ENCODE measurements at places on chromosomes 5 and 9.
A peak's percentile ranks its signal among the peaks of the same experiment; 100 is the strongest.

DNA sequence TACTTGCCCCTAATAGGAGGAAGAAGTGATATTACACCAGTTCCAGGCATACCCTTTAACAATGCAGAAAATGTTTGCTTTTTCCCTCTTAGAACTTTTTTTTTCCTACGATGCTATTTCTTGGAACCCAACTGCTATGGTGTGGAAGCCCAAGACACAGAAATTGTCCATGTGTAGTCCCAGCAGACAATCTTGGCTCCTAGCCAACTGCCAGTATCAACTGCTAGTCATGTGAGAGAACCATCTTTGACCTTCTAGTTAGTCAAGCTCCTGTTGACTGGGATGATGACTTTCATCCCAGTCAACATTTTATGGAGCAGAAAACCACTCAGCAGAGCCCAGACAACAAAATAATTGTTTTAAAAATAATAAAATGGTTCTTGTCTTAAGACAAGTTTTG, 532.4 kb downstream of the TLR4 start:
- no peaks in the 10 kb centered on the region for H3K4me1 ChIP-seq
- H3K27me3 ChIP-seq: no peaks in the 10 kb centered on the region
- no peak overlapping the region for H3K4me3 ChIP-seq
- DNase-seq: no peak
- no peak overlapping the region for H3K27ac ChIP-seq
- H3K36me3 ChIP-seq: no peaks in the 10 kb centered on the region

GRCh38 chr9:138070815-138071214, 193.2 kb downstream of the CACNA1B start:
- peaks cover 15% of the 10 kb centered on the region for H3K4me1 ChIP-seq
- no peaks in the 10 kb centered on the region for H3K27me3 ChIP-seq
- DNase-seq: no peak
- H3K36me3 ChIP-seq: no peaks in the 10 kb centered on the region
- H3K4me3 ChIP-seq: no peak overlapping the region

DNA sequence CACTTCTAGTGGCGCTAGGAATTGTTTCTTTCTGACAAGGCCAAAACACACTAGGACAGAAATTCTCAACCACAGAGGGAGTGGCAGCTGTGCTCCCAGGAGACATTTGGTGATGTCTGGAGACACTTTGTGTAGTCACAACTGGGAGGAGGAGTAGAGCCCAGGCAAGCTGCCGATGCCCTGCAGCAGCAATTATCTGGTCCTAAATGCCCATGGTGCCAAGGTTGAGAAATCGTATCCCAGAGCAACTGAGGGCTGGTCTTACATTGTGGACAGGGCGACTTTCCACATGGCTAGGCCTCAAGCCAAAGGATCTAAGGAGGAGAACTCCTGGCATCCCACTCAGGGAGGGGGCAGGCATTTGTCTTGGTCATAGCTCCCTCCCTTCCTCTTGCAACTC, 259.9 kb downstream of the GADD45G start:
- no peaks in the 10 kb centered on the region for H3K36me3 ChIP-seq
- no peak for DNase-seq
- H3K4me1 ChIP-seq: peaks cover 11% of the 10 kb centered on the region
- no peak overlapping the region for H3K27ac ChIP-seq
- no peaks in the 10 kb centered on the region for H3K27me3 ChIP-seq

GRCh38 chr5:370959-371810, 49.7 kb downstream of the AHRR start:
- no peak overlapping the region for H3K4me3 ChIP-seq
- peaks cover 6% of the 10 kb centered on the region for H3K4me1 ChIP-seq
- no peak for DNase-seq
- no peak overlapping the region for H3K27ac ChIP-seq

DNA sequence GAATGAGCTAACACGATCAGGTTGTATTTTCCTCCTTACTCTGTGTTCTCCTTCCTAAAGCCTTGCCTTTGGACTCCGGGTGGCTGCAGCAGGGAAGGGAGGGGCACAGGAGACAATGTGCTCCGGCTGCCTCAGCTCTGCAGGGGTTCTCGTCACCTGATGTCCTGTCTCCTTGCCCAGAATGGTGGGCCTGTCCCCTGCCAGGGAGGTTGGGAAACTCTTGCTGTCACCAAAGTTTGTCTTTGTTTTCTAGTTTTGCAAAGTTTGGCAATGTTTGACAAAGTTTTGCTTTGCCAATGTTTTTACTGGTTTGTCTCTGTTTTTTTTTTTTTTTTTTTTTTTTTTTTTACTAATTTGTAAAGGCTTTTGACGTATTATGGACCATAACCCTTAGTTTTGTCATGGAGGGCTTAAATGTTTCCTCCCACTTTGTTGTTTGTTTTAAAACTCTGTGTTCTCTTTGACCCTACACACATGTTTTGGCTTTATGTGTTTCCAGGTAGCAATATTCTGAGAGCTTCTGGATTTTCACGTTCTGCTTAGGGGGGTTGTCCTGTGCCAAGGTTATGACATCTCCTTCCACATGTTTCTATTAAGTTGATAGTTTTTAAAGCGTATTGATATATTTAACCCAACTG, 49.3 kb downstream of the GADD45G start:
- H3K27ac ChIP-seq: no peak overlapping the region
- no peak for DNase-seq
- H3K4me1 ChIP-seq: peaks cover 5% of the 10 kb centered on the region
- no peak overlapping the region for H3K4me3 ChIP-seq
- H3K36me3 ChIP-seq: no peaks in the 10 kb centered on the region

DNA sequence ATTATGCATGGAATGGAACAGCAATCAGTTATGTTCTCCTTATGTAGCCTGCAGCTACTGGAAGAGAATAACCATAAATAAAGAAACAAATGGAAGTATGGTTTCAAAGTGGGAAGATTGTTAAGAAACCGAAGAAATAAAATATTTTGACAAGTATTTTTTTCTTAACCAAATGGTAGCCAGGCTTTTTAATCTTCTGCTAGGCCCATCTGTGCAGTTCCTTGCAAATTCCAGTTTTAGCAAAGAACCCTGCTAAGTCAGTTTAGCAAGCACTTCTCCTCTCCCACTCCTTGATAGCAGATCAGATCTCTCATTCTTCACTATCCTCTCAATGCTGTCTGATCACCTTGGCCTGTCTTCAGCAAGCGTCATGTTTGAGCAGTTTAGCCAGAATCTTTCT, 111.1 kb upstream of the PRDM9 start:
- no peak for DNase-seq
- H3K4me3 ChIP-seq: no peak overlapping the region
- H3K27me3 ChIP-seq: no peaks in the 10 kb centered on the region
- no peaks in the 10 kb centered on the region for H3K36me3 ChIP-seq

DNA sequence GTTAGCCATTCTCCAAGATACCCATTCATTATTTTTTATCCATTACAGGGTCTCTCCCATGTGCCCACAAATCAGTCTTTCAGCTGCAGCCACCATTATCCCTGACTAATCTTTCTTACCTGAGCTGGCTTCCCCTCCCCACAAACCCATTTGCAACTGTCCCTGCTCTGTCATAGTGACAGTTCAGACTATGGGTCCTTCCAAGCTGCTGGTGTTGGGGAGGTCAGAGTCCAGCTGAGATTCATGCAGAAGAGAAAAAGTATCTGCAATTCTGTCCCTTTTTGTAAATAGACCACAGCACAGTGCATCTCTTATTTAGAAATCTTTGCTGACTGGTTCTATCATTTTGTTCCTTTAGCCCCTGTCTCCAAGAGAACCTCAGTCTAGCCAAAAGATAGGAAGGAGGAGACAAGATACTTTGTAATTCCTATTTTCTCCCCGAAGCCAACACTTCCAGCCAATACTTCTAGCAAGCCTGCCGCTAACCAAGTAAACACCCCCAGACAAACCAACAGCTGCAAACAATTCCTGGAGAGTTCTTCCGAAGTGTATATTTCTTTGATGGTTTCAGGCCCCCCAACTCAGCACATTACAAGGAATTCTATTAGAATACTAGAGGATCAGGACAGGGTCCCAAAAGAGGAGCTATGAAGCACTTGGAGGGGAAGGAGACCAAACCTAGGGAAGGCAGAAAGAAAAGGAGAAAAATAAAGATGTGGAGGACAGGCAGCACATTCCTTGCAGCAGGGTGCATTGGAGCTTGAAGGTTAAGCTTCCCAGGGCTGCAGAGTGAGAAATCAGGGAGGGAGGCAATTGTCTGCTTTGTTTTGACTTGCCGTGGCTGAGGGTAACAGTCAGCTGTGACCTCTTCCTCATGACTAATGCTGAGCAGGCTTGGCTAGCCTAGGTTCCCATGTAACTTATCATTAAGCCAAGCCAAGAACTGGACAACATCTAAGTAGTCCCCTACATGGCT, 148.5 kb downstream of the SGCD start:
- H3K27ac ChIP-seq: no peak overlapping the region
- DNase-seq: peak; percentile 27
- peaks cover 8% of the 10 kb centered on the region for H3K4me1 ChIP-seq
- no peaks in the 10 kb centered on the region for H3K27me3 ChIP-seq
- H3K4me3 ChIP-seq: no peak overlapping the region

DNA sequence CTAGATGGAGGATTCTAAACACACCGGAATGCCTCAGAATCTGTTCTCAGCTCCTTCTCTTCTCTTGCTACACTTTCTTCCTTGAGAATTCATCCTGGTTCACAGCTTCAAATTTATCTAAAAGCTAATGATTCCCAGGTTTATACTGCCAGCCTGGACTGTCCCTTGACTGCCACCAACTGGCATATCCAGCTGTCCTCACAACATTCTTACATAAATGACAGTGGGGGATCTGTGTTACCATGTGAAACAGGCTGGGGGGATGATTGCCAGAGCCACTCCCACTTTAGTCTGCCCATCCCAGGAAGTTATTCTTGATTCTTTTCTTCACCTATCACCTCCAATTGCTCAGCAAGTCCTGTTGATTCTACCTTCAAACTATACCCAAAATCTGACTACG, 27.2 kb upstream of the ZFR start:
- no peak overlapping the region for H3K27ac ChIP-seq
- no peaks in the 10 kb centered on the region for H3K36me3 ChIP-seq
- peaks cover 11% of the 10 kb centered on the region for H3K4me1 ChIP-seq
- H3K4me3 ChIP-seq: no peak overlapping the region

GRCh38 chr9:5626727-5627634, 1.9 kb upstream of the RIC1 start:
- no peaks in the 10 kb centered on the region for H3K27me3 ChIP-seq
- no peaks in the 10 kb centered on the region for H3K36me3 ChIP-seq
- H3K4me3 ChIP-seq: no peak overlapping the region

GRCh38 chr5:30183795-30184194, 1009.7 kb upstream of the CDH6 start:
- H3K4me1 ChIP-seq: no peaks in the 10 kb centered on the region
- H3K36me3 ChIP-seq: no peaks in the 10 kb centered on the region
- H3K4me3 ChIP-seq: no peak overlapping the region
- H3K27me3 ChIP-seq: no peaks in the 10 kb centered on the region
- DNase-seq: no peak

DNA sequence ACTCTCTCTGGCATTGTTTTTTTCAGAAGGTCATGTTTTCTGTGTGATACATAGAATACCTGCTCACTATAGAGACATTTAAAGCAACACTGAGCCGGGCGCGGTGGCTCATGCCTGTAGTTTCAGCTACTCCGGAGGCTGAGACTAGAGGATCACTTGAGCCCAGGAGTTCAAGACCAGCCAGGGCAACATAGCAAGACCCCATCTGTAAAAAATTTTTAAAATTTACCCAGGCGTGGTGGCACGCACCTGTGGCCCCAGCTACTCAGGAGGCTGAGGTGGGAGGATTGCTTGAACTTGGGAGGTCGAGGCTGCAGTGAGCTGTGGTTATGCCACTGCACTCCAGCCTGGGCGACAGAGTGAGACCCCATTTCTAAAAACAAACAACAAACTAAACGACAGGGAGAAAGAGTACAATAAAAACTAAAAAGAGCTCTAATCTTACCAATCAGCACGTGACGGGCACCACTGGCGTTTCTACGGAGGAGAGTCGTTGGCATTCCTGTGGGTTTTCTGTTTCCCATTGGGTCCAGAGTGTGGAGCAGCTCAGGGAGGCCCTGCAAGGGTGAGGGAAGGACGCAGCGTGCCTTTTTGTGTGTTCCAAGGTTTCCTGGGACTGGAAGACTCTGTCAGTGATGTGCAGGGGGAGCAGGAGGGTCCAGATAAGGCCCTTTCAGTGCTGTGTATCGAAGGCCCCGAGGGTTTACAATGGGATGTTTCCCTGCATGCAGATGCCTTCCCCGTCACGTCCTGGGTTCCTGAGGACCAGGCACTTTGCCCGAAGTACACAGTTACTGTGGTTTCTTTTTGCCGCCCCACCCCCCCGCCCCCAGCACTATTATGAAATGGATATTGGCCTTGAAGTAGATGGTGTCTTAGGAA, 7.2 kb upstream of the RNU6ATAC start:
- peaks cover 11% of the 10 kb centered on the region for H3K4me1 ChIP-seq
- no peak overlapping the region for H3K4me3 ChIP-seq
- H3K36me3 ChIP-seq: no peaks in the 10 kb centered on the region
- H3K27ac ChIP-seq: no peak overlapping the region
- DNase-seq: no peak

GRCh38 chr5:163404364-163405173, 32.8 kb upstream of the CCNG1 start:
- H3K4me1 ChIP-seq: no peaks in the 10 kb centered on the region
- DNase-seq: no peak
- H3K27ac ChIP-seq: no peak overlapping the region
- no peak overlapping the region for H3K4me3 ChIP-seq
- H3K27me3 ChIP-seq: no peaks in the 10 kb centered on the region

GRCh38 chr9:30172206-30172605, 2212.2 kb upstream of the ACO1 start:
- no peak overlapping the region for H3K27ac ChIP-seq
- no peaks in the 10 kb centered on the region for H3K4me1 ChIP-seq
- DNase-seq: no peak
- no peaks in the 10 kb centered on the region for H3K36me3 ChIP-seq
- H3K4me3 ChIP-seq: no peak overlapping the region
- no peaks in the 10 kb centered on the region for H3K27me3 ChIP-seq

DNA sequence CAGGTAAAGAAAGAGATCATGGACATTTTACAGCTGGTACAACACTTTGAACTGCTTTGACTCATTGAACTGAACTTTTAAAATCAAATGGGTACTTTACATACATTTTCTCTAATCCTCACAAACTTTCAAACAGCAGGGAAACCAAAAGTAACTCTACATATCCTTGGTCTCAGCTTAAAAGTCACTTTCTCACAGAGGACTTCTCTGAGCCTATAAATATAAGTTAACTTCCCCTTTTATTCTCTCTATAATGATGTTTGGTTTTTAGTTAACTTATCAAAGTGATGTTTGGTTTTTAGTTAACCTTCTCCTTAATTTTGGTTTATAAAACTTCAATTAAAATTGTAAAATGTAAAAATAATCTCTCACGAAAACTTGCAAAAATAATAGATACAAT, 209.8 kb downstream of the MCTP1 start:
- peaks cover 3% of the 10 kb centered on the region for H3K4me1 ChIP-seq
- no peak overlapping the region for H3K27ac ChIP-seq
- DNase-seq: no peak
- no peaks in the 10 kb centered on the region for H3K36me3 ChIP-seq
- H3K27me3 ChIP-seq: no peaks in the 10 kb centered on the region
- no peak overlapping the region for H3K4me3 ChIP-seq

Data from neuronal stem cell (in vitro differentiated cells).